ENCODE measurements at places on chromosomes 2 and 18.

- no peak for DNase-seq
Observed at GRCh38 chr2:191885098-191885497, 38.2 kb upstream of the CAVIN2 start.

GRCh38 chr2:98140210-98140609 is 53.2 kb downstream of the VWA3B start:
- DNase-seq: no peak

- DNase-seq: no peak
Observed at GRCh38 chr2:232981356-232981755, 31.7 kb downstream of the NGEF start.

- DNase-seq: no peak
Observed at GRCh38 chr2:183022711-183023110, 15.5 kb downstream of the NCKAP1 start.

DNA sequence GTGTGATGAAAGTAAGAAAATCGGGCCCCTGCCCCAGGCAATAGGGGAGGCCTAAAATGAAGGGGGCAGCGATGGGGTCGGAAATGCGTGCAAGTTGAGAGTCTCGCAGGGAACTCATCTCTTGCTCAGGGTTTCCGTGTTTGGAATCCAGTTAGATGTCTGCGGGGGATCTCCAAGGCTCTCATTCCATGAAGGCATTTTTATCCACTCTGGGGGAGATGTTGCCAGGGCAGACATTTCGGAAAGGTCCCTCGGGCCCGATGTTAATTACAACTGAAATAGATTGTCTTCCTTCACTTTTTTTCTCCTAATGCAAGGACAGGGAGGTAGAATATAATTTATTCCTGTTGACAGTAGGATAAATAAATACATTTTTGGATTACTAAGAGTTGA is 12.8 kb upstream of the SKOR2 start:
- DNase-seq: no peak

DNA sequence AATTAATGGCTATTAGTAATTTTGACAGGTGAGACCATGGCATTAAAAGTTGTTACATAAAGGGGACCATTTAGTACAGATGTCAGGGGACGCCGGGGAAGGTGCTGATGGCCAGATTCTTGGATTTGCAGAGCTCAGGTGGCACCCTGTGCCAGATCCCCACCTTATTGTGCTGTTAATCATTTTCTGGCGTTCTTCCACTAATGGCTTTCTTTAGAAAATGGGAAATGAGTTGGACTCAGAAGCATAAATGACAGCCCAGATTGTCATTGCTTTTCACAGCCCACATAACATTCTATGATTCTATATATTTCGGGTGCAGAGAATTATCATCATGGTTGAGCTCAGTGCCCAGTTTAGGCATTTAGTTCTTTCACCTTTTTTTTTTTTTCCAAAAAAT is 257.2 kb upstream of the TCF4 start:
- DNase-seq: no peak

- DNase-seq: peak; percentile 44
Observed at GRCh38 chr2:46493241-46493970, 14.0 kb downstream of the TMEM247 start.

DNA sequence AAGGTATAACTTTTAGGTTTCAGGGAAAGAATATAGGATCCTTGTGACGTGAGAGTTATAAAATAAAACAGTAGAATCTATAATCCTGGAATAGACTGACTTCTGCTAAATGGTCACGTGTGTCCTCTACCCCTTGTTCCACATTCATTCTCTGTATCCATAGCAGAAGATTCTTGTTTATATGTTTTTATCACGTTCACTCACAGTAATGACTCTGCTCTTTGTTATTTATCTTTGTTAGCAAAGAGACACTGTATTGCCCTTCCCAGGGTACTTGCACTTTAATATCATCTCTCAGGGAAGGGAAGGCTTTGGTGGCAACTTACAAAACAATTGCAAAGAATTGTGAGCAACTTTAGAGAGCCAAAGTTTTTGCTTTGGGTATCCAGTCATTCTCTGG is 206.2 kb upstream of the LRRTM1 start:
- no peak for DNase-seq
